ENCODE measurements at places on chromosomes 3 and 15.

GRCh38 chr3:12267376-12268030 lies 21.4 kb upstream of the PPARG start:
- DNase-seq = no peak

DNA sequence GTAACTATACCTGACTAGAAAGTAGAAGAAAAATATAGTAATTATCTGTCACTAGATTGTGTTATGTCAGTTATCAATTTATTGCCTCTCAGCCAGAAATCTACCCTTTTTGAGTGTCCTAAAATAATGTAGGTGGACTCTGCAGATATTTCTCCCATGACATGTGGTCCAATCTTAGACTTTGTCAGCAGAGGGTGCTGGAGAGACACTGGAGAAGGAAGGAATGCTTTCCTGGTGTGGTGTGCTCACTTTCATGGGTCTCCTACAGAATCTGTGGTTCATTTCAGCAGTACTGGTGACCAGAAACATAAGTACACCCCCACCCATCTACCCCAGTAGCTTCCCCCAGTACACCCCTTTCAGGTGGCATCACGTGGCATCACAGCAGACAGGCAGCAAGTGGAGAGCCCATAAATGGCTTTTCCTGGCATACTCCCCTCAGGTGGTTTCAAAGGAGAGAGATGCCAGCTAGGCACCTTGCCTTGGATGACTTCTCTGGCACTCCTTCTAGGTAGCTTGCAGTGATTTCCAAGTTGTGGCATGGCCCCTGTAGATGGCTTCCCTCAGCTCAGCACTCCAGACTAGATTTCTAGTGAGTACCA lies 114.7 kb downstream of the GADL1 start:
- DNase-seq = no peak

DNA sequence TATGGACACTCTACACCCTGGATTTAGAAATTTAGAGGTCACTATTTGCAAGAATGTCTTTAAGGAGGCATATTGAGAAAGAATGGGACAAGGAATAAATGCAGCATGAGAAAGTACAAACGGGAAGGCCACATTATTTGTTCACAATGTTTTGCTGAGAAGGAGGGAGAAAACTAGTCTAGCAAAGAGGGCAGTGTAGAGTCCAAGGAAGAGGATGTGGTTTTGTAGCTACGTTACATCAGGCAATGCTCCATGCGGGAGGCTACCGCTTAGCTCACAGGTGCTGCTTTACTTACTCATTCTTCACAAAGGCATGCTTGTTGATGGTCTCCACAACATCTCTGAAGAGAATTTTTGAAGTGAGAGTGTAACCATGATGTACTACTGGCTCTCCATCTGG lies 191.1 kb downstream of the PLCH1 start:
- no peak for DNase-seq

DNA sequence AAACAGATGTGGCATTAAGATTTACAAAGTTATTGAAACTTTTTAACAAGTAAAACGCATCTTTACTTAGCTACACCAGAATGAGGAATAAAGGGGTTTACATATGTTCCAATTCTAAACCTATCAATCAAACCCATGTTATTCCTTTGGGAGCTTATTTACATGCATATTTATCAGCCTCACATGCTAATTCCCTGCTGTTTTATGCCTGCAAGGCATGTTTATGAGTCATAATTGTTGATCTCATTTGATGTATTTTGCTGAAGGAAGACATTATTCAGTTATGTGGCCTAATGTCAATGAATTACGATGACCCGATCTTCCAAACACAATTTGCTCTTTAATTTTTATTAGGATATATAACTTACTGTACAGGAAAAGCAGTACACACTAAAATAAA lies 272.9 kb downstream of the TBC1D5 start:
- no peak for DNase-seq

GRCh38 chr15:77510066-77511057 lies 89.7 kb downstream of the HMG20A start:
- no peak for DNase-seq

DNA sequence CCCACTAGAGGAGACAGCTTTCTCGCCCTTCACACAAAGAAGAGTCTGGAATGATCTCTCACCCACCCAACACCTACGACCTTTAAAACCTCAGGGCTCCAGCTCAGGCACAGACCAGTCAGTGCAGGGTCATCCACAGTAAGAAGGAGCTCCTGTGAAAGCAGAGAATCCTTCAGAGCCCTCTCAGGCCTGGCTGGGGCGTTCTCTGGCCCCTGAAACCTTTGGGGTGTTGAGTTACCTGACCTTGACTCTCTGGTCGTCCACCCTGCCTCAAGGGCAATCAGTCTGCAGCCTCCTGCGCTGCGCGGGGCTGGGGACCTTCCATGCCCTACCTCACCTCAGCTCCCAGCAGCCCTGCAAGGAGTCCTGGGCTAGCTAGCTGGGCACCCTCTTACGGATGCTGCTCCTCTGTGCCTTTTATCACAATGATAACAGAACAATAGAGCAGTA lies 106.2 kb downstream of the ADCY5 start:
- no peak for DNase-seq

- DNase-seq = no peak
Observed at GRCh38 chr3:56855856-56856512, 54.2 kb upstream of the ARHGEF3 start.

- DNase-seq = no peak
Observed at GRCh38 chr3:130688015-130688688, 58.5 kb downstream of the PIK3R4 start.

DNA sequence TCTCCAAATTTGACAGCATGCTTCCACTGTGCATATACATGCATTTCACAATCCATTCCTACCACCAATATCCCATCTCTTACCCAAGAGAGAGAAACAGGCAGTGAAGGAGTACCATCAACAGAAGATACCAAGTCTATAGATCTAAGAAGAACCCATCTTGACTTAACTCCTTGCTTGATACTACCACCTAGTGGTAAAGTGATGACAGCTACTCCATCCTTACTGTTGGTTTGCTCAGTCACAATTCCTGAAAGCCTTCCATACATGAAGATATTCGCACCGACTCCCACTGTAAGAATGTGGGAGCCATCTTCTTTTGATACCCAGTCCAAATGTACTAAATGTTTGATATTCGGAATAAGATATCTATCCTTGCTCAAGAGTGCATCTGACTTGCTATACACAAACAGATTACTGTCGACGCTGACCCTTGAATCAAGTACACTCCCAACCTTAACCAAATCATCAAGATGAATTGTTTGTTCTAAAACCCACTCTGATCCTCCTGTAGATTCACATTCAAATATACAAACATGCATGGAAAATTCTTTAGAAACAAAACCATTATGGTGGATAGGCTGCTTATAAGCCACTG lies 123.1 kb downstream of the DMXL2 start:
- DNase-seq = no peak

DNA sequence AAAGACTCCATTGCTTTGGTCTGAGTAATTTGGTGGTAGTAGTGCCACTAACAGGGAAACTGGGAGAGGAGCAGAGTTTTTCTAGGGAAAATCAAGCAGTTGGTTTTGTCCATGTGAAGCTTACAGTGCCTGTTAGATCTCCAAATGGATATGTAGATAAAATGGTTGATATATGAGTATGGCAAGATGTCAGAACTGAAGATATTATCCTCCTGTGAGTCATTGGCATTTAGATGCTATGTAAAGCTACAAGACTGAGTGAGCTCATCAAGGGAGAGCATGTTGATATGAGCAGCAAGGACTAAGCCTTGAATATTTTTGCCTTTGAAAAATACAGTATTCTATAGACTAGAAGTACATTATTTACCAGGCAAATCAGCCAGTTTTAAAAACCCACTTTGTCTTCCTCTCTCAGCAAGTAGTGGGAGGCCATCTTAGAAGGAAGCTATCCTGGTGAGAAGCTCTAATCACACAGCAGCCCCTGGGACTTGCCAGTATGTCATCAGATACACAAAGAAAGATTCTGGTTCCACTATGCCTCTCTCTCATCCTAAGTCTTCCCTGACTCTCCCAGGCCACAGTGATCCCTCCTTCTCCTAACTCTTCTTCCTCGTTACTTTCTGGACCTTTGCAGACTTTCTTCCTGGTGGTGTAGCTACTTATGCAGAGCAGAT lies 77.4 kb upstream of the ANKRD28 start:
- DNase-seq = peak; percentile 53

DNA sequence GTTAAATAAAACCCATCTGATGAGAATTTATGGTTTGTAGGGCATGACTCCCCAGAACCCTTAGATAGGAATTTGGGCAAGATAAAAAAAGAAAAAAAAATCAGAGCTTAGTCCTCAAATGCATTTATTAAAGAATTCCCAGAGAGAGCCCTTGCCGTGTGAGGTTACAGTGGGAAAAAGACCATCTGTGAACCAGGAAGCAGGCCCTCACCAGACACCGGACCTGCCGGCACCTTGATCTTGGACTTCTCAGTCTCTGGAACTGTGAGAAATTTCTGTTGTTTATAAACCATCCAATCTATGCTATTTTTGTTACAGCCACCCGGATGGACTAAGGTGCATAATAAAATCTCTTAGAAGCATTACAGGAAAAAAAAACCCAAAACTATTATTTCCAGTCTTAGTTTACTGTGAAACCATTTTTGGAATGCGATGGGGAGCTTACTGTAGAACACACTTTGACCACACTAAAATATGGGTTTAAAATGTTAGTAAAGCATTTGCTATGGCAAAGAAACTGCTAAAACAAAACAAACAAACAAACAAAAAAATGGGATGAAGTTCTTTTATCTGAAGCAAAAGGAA lies 72.2 kb downstream of the LEKR1 start:
- DNase-seq = peak; percentile 27

DNA sequence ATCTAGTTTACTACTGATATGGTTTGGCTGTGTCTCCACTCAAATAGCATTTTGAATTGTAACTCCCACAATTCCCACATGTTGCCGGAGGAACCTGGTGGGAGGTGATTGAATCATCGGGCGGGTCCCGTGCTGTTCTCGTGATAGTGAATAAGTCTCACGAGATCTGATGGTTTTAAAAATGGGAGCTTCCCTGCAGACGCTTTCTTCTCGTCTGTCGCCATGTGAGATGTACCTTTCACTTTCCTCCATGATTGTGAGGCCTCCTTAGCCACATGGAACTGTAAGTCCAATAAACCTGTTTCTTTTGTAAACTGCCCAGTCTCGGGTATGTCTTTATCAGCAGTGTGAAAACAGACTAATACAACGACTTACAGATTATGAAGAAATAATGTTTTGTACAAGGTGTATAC lies 35.6 kb upstream of the PYDC2 start:
- no peak for DNase-seq

DNA sequence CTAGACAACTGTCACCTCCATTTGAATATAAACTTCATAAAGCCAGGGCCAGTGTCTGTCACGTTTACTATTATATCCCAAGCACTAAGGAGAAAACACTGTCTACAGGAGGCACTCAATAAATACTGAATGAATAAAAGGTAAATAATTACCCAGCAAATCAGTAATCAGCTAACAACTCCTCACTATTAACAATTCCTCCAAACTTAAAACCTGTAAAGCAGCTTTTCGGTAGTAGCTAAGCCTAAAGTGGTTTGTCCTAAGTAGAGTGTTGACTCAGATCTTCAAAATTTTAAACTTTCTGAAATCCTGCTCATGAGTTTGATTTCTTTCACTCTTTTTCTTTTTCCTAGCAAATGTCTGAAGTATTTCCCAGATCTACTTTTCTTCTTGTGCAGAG lies 39.9 kb downstream of the C3orf80 start:
- no peak for DNase-seq

DNA sequence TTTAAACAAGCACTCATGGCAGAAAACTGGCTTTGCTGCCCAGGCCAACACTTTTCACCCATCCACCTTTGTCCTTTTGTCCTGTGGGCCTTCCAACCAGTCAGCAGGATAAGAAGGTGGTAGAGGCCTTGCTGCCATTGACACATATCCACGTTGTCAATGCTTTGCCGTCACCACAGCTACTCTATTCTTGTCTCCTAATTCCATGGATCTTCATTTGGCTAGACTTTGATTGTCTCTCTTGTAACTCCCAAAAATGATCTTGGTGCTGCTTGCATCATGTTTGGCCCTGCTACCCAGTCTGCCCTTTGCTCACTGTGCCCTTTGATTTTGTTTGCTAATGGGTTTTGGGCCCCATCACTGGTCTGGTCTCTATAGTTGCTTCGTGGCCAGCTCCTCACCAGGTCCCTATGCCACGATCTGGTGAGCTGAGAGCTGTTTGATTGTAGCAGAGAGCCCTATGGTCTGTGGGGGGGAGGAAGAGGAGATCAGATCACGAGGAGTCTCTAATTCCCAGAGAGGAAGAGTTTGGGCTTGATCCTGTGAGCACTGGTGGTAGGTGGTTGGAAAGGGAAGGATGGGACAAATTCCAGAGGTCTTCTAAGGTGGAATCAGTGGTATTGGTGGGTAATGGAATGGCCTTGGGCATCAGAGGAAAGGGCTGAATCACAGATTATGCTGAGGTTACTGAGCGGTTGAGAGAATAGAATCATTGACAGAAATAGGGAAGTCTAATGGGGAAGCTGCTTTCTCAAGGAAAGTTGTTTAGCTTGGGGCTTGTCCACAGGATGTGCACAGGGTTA lies 40.3 kb downstream of the ABHD2 start:
- DNase-seq = no peak

GRCh38 chr3:59450946-59451763 lies 401.3 kb upstream of the CFAP20DC start:
- no peak for DNase-seq

GRCh38 chr15:53586799-53587198 lies 172.7 kb downstream of the WDR72 start:
- DNase-seq = no peak

- DNase-seq = no peak
Observed at GRCh38 chr15:57436166-57436565, 59.9 kb downstream of the CGNL1 start.

- DNase-seq = no peak
Observed at GRCh38 chr15:68729789-68730411, 90.8 kb downstream of the ANP32A start.

GRCh38 chr3:24687671-24688070 lies 193.0 kb upstream of the THRB start:
- no peak for DNase-seq

GRCh38 chr3:187385296-187385695 lies 17.1 kb downstream of the RTP4 start:
- no peak for DNase-seq

GRCh38 chr3:194571491-194572142 lies 61.6 kb downstream of the TMEM44 start:
- no peak for DNase-seq

- DNase-seq = no peak
Observed at GRCh38 chr3:128188956-128189355, 35.7 kb downstream of the EEFSEC start.

DNA sequence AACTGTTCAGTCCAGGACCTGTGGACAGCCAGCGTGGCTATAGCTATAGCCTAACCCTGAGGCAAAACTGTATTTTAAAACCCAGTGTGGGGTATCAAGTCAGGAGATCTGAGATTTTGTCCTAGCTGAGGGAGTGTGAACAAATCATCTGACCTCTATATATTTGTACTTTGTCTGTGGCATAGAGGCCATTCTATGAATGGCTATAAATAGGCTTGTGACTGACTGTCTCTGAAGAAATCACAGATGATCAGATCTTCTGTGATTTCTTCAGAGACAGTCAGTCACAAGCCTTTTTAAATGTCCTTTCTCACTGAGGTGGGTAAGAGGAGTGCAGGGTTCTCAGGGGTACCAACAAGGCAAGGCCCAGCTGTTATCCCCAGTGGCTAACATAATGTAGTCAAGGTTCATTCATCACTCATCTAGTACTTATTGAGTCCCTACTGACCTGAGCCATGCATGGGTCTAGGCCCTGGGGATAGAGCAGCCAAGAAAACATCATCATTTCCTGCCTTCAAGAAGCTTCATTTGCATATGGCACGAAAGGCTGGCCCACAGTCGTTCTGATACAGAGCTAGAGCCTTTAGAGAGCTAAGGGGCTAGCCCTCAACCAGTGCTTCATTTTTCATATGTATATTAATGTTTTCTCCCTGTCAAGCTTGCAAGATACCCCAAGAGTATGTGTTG lies 53.3 kb downstream of the TIPARP start:
- no peak for DNase-seq

GRCh38 chr3:147497286-147497685 lies 88.1 kb downstream of the ZIC1 start:
- DNase-seq = no peak

All from GM04503 (cell line).